Cortex of kidney (tissue), 1 donor: ENCODE measurements at places on chromosomes 13 and 19.

DNA sequence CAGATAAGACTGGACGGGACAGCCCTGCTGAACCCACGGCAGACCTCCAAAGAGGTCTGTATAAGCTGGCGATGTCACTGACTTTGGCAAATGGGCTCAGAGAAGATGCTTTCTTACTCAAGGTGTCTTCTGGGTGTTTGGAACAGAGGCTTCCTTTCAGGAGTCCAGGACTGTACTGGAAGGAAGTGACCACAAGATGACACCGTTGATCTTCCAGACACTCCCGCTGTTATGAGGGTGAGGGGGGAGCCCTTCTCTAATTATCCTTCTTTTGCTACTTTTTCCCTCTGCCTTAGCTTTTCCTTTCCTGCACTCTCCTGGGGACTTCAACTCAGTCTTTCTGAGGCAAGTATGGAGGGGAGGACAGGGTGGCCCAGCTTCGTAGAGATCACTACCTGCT lies 65.2 kb upstream of the ZNF599 start:
- no peak for DNase-seq

DNA sequence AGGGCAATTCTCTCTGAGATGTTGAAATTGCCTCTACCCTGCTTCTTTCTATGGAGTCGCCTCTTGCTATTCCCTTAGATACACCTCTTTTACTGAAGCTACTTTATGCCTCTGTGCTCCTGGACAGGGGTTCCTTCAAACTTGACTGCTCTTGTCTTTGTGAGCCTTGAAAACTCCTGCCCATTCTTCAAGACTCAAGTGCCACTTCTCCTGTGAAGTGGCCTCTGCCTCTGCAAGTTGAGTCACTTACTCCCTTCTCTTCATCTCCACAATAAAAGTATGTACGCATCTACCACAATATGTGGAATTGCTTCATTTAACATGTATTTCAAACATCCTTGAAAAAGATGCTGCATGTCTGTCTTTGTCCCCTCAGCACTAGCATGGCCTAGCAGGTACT lies 66.0 kb upstream of the TPP2 start:
- no peak for DNase-seq

DNA sequence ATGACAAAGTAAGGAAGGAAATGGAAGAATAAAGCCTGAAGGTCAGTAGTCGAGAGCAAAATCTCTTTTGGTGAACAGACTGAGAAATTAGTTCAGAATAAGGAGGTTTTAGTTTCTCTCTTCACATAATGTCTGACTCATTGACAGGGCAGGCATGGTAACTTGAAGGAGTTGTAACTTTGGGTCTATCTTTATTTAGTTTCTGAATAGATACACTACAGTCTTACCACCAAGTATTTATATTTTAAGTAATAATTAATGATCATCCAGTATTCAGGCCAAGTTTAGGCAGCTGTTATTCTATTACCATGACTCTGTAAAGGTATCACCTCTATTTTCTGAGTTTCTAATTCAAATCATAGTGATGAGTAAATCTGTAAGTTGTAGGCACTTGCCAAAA lies 219.9 kb downstream of the SPRY2 start:
- no peak for DNase-seq

DNA sequence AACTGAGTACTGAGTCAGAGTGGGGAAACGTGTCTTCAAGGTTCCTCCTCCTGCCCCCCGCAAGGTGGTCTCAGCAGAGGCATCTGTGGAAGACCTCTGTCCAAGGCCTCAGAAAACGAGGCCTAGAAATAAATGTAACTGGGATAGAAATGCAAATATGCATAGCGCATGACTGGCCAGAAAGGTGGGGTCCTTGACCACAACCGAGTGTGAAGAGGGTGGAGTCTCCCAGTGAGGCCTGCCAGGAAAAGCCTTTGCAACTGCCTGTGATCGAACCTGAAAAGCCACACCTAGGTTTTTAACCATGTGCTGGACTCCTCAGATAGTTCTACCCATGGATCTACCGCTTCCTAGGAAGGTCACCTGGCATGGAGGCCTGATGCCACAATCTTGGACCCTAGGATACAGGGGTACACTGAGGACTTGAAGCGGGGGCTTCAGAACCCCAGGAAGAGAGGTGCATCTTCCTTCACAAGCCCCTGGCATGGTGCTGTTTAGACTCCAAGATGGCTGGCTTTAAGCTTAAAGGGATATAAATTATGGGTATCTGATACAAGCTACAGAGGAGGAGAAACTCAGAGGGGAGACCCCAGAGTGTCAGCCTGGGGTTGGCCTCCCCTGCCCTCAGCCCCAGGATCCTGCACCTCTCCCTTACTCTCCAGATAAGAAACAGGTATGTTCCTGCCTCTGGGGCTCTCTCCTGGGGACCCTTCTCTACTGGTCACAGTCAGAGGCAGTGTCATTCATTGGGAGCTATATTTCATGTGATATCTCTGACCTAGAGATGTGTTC lies 18.3 kb upstream of the SIGLEC6 start:
- DNase-seq = no peak

DNA sequence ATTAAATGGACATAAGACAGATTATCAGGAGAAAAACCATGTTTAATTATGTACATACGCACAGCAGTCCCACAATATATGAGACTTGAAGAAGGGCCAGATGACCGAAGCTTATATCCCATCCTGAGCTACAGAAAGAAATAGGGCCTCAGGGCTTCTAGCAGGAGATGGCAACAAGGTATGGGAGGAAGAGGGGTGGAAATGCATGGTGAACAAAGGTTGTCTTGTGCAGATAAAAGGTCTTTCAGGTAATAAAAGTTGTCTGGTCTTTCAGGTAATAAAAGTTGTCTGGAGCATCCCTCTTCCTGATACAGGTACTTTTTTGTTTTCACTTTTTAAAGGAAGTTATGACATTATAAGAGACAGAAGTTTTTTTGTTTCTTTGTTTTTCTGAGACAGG lies 15.4 kb upstream of the GTF3A start:
- no peak for DNase-seq

DNA sequence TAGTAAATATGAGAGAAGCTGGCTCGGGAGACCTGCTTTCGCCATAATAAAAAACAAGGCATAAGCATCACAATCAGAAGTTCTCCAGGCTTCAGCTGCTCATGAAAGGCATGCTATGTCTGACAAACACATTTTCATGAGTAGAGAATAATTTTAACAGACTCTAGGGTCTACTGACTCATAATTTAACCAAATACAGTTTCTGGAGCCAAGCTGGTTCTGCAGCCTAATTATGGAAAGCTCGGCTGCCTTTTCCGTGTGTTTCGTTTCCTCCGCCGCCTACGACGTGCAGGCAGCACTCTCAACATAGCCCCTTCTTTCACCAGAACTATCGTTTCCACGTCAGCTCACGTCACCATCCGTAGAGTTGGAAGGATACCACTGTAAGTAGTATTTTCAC lies 5.7 kb downstream of the MCF2L start:
- DNase-seq = no peak

GRCh38 chr19:40507892-40508291 lies 41.1 kb downstream of the SPTBN4 start:
- no peak for DNase-seq

GRCh38 chr13:28531845-28532387 lies 37.0 kb upstream of the FLT1 start:
- DNase-seq = no peak

DNA sequence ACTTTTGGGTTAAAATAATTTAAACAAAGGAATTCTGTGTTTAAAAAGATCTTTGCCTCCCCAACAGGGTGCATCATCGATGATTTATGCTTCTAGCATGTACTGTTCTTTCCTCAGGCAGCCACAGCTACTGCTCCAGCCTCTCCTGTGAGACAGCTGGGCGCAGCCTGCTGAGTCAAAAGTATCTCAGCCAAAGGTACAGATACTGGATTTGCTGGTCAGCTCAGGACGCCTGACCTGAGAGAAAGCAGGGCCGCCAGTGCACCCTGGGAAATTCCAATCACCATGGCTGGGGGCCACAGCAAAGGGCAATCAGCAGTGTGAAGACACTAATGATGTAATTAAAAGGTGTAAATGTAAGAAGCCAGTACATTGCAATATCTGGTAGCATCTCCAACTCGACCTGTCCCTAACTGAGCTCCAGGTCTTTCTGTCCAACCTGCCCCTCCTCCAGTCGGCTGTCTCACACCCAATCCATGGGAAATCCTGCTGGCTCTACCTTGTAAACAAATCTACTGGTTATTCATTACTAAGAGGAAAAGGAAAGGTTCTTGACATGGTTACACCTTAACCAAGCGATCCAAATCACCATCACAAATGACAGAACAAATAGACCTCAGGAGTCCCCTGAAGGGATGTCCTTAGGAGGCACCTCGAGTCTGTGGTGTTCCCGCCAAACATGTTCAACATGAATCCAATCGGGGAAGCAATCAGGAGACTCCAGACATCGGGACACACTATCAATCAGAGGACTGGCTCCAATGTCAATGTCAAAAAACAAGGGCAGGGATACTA lies 7.3 kb downstream of the OPA3 start:
- no peak for DNase-seq

DNA sequence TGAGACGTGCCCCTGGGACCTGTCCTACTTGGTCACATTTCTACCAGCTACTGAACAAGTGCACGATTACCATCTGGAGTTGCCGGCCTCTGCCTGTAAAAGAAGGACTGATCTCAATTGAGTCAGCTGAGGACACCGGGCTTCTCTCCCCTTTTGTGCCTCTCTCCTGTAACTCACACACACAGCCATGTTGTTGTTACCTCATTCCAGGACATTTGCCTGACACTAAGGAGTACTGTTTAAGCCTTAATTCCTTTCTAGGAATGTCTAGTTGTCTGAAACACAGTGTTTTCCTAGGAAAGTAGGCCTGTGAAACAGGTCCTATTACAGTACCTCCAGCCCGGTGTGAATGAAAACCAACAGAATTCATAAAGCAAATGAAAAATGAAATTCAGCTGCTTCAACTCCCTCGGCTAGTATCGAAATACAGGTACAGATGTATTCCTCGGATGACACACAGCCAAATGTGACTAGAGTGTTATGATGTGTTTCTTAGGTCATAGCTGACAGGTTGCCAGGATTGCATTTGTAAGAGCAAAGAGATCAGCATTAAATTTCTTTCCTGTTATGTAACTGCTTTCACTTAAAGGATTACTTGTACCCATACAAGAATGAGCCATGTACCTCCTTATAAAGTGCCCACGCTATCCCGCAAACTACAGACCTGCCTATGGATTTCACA lies 152.0 kb upstream of the IRS2 start:
- DNase-seq = no peak

DNA sequence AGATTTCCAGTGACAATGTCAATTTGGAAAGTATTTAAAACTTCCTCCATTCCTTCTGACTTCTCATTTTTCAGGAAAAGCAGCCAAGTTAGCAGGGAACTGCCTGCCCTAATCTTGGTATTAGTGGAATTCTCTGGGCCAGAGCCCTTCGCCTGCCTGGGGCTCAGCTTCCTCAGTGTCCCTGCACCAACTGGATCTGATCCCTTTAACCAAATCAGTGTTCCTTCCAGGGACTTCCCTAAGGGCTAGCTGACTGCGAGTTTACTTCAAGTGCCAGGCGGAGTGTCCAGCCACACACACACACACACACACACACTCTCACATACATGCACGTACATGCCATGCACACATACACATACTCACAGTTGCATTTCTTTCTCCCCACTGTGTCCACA lies 20.0 kb downstream of the RAB20 start:
- DNase-seq = no peak

GRCh38 chr19:54315956-54316355 lies 3.0 kb upstream of the LILRA5 start:
- no peak for DNase-seq
